ENCODE measurements at places on chromosomes 7 and 10. TPM values are rescaled to one million over a fixed set of nuclear protein-coding genes. Genes with fewer than 3 reads are reported as not detected.

The PIP gene
- total RNA-seq: not detected

The STK32C gene
- 31.4 TPM for total RNA-seq

The DBNL gene
- 108 TPM for total RNA-seq

The CPA2 gene
- total RNA-seq: not detected

GRCh38 chr7:141742229-141742628, 4.1 kb downstream of the SSBP1 start:
- H3K4me3 ChIP-seq: no peak overlapping the region
- DNase-seq: no peak
- no peaks in the 10 kb centered on the region for H3K27me3 ChIP-seq
- peaks cover 33% of the 10 kb centered on the region for H3K4me1 ChIP-seq

DNA sequence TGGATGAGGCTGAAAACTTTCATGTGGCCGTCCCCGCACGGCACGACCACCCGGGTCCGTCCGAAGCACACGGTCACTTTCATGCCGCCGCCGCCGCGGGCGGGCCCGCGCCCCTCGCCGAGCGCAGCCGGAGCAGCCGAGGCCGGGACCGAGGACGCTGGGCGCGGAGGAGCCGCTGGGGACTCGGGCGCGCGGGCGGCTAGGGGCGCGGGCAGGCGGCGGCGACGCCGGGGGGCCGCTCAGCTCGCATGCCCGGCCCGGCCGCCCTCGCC, 247 bp downstream of the PARD3 start:
- H3K27ac ChIP-seq: no peak overlapping the region
- H3K36me3 ChIP-seq: no peaks in the 10 kb centered on the region
- DNase-seq: no peak
- H3K4me3 ChIP-seq: no peak overlapping the region
- H3K4me1 ChIP-seq: peaks cover 6% of the 10 kb centered on the region

GRCh38 chr7:69192134-69192533, 406.1 kb upstream of the AUTS2 start:
- DNase-seq: no peak
- no peaks in the 10 kb centered on the region for H3K36me3 ChIP-seq
- H3K4me3 ChIP-seq: no peak overlapping the region
- no peaks in the 10 kb centered on the region for H3K27me3 ChIP-seq

- H3K4me1 ChIP-seq: no peaks in the 10 kb centered on the region
- no peaks in the 10 kb centered on the region for H3K36me3 ChIP-seq
- no peak overlapping the region for H3K27ac ChIP-seq
- H3K4me3 ChIP-seq: no peak overlapping the region
- H3K27me3 ChIP-seq: peaks cover 19% of the 10 kb centered on the region
- peak; percentile 30 for DNase-seq
These were observed 818.6 kb downstream of the GRID1 start for GRCh38 chr10:85548034-85548433.

Data from activated CD8-positive, alpha-beta T cell treated with anti-CD3 and anti-CD28 coated beads for 36 hours (primary cell).